ENCODE measurements at places on chromosomes 11 and 22.

- no peak for DNase-seq
These were observed 45.0 kb downstream of the LHFPL7 start for GRCh38 chr22:24901448-24901847.

- peak; percentile 24 for DNase-seq
These were observed 64.0 kb downstream of the SOX6 start for GRCh38 chr11:16292167-16292859.

DNA sequence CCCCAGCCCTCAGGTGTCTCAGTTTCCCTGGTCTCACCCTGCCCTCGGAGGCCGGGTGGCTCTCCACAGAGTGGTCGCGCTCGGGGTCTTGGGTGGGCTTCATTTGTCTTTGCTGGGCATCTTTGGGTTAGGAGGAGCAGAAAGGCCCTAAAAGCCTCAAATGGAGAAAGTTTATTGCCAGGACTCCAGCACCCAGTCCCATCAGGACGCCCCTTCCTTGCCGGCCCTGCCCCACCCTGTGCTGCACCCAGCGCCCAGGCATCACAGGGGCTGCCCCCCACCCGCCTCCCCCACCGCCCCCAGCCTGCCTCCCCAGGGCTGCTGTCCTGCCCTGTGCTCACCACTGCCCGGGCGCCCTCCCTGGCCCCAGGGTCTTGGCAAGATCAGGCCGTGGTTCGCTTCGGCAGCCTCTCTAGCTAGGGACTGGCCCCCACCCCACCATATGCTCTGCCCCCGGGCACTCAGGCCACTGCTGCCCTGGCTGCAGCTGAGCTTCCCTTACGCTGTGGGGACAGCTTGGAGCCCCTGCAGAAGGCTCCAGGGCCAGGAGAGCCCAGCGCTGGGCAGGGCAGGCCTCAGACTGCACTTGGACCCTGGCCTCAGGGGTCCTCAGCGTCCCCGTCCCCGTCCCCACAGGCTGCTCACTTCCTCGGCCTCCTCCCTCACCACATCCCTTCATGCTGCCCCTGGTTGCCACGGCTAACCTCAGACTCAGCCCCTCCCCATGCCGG lies 31.4 kb downstream of the MOB2 start:
- no peak for DNase-seq

- DNase-seq = no peak
These were observed 258.9 kb upstream of the ARHGAP20 start for GRCh38 chr11:110971140-110971539.

DNA sequence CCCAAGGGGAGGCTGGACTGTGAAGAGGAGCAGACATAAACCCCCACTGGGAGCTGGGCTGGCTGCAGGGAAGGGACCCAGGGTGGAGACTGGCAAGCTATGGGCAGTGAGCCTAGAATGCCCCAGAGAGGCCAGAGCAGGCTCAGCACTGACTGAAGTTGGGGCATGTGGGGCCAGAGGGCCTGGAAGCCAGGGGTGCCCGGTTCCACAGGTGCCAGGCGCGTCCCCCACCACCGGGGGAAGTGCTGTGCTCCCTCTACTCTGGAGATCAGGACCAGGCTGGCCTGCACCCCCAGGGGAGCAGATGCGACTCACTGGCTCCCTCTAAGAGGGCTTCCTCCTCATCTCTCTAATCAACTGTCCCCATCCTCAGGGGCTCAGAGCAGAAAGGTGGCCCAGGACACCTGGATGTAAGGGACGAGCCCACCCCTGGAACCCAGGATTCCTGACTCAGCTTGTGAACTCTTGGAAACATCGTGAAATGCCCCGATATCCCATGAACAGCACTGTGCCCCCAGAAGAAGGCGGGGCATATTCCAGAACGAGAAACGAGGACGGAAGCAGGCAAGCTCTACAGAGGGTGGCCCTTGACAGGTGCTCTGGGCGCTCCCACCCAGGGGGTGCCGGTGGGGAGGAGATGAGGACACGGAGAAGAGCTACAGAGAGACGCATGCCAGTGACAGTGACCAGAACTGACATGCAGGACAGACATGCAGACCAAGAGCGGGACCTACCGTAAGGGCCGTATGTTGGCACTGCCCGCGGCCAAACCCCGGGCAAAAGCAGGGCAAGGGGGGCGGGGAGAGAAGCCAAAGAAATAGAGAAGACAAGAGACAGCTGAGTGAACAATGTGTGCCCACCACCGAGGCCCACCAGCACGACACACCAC lies 20.4 kb downstream of the MAFF start:
- no peak for DNase-seq

- no peak for DNase-seq
These were observed 658 bp downstream of the C11orf71 start for GRCh38 chr11:114399490-114400215.

- no peak for DNase-seq
These were observed 27.9 kb upstream of the GRK3 start for GRCh38 chr22:25536589-25536988.

GRCh38 chr11:110177086-110177456 lies 83.9 kb downstream of the ZC3H12C start:
- DNase-seq = no peak

GRCh38 chr11:113553235-113553634 lies 78.0 kb upstream of the DRD2 start:
- DNase-seq = no peak

- DNase-seq = no peak
These were observed 246.6 kb downstream of the TMEM135 start for GRCh38 chr11:87284306-87284705.

- no peak for DNase-seq
These were observed 20.4 kb downstream of the ALKBH8 start for GRCh38 chr11:107545101-107545514.

DNA sequence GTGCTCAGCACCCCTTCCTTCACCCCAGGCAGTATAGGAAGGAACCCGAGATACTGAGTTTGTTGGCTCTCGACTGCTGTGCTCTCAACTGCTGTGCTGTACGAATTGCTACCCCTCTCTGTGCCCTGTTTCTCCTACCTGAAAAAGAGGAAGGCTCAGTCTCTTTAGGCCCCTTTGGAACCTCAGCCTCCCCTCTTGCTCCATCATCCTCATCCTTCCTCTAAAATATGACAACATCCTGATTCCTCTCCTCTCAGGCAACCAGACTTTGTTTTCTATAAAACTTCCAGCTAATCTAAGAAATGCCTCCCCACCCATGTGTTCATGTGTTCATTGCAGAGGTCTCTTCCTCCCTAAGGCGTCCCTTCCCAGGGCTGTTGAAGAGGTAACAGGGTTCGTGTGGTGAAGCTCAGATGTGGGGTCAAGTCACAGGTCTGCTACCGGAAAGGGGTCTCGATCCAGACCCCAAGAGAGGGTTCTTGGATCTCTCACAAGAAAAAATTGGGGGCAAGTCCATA lies 35.5 kb upstream of the CD82 start:
- DNase-seq = no peak
